Epithelial cell of alveolus of lung (primary cell): ENCODE measurements at places on chromosomes 7 and 10. TPM values are rescaled to one million over a fixed set of nuclear protein-coding genes. Genes with fewer than 3 reads are reported as not detected.

C10orf90 gene
- total RNA-seq, result not detected in 2 replicates

SPDYE1 gene
- not detected in 2 replicates for total RNA-seq

SEMA3D gene
- 1.2 and 1.6 TPM in 2 replicates for total RNA-seq

FAM131B gene
- total RNA-seq, result 3.1 and 3.9 TPM in 2 replicates

GJD4 gene
- total RNA-seq, result not detected in 2 replicates

NEUROG3 gene
- total RNA-seq, result not detected in 2 replicates

PRLHR gene
- not detected in 2 replicates for total RNA-seq

ITGA8 gene
- under 0.01 and 1.6 TPM in 2 replicates for total RNA-seq

USP54 gene
- total RNA-seq, result 5.8 and 6.5 TPM in 2 replicates

HABP2 gene
- not detected in 2 replicates for total RNA-seq

ZNF479 gene
- not detected in 2 replicates for total RNA-seq

TDRD1 gene
- not detected in 2 replicates for total RNA-seq

TEX36 gene
- total RNA-seq, result not detected in 2 replicates

ANKRD30A gene
- total RNA-seq, result not detected in 2 replicates

TLX1 gene
- total RNA-seq, result not detected in 2 replicates

TACR2 gene
- 0.26 TPM in 1 of 2 replicates, not detected in the other for total RNA-seq

MYL10 gene
- not detected in 2 replicates for total RNA-seq

EPO gene
- total RNA-seq, result 0.48 TPM in 1 of 2 replicates, not detected in the other

AKR1D1 gene
- not detected in 2 replicates for total RNA-seq

KCP gene
- not detected in 2 replicates for total RNA-seq

LIPF gene
- not detected in 2 replicates for total RNA-seq

UNCX gene
- total RNA-seq, result not detected in 2 replicates

TMEM213 gene
- not detected in 2 replicates for total RNA-seq

ZC3HAV1L gene
- 9.4 and 41.2 TPM in 2 replicates for total RNA-seq

SVIL gene
- total RNA-seq, result 5.8 and 16.4 TPM in 2 replicates

KNDC1 gene
- total RNA-seq, result 0.80 TPM in 1 of 2 replicates, not detected in the other

CHST15 gene
- total RNA-seq, result 1.1 and 13.3 TPM in 2 replicates

THSD7A gene
- total RNA-seq, result 0.26 and 0.48 TPM in 2 replicates

CREB5 gene
- 8.5 and 9.2 TPM in 2 replicates for total RNA-seq

NPTX2 gene
- total RNA-seq, result 0.96 and 1.3 TPM in 2 replicates
